ENCODE measurements at places on chromosomes 3 and 15.

DNA sequence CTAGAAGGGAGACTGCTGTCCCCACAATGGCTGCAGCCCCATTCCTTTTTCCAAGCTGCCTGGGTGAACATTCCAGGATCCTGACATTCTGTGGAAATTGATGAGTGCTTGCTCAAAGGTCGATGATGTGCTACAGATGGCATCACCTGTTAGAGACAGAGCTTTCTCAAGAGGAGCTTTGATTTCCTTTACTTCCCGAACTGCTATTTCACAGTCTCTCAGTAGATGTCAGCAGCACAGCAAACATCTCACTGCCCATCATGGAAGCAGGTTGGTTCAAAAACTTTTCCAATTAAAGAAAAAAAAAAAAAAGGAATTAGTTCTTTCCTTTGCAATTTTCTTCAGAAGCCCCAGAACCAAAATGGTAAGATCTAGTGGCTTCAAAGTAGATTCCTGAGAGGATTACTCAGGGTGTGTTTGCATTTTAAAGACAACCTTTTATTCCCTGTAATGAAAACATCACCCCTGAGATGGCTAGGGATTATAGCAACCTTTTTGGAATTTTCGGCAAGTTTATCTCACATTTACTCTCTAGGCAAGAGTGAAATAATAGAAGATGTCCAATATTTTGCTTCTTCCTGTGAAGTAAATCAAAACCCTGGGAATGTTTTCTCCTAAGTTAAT lies 44.8 kb downstream of the POLR2M start:
- peak; percentile 34 for DNase-seq

- peak; percentile 85 for DNase-seq
Measured at GRCh38 chr3:126540342-126540849, 16.4 kb downstream of the CHST13 start.

GRCh38 chr15:74252721-74253120 lies 16.6 kb downstream of the CCDC33 start:
- DNase-seq = no peak

DNA sequence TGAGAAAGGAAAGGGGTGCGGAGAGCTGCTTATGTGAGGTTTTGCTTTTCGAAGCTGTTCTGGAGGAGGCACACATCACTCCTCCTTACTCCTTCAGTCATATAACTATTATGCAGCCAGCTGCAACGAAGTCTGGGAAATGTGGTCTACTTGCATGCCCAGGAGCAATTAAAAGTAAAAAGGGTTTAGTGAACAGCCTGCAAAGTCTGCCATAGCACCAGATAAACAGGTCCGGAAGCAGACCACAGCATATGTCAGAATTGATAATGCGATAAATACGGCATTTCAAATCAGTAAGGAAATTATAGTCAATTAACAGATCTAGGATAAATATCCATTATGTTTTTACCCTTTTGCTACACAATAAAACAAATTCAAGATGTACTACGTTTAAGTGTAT lies 99.5 kb downstream of the POLR2M start:
- no peak for DNase-seq

GRCh38 chr3:42635111-42635510 lies 18.4 kb upstream of the ZBTB47 start:
- DNase-seq = peak; percentile 82

DNA sequence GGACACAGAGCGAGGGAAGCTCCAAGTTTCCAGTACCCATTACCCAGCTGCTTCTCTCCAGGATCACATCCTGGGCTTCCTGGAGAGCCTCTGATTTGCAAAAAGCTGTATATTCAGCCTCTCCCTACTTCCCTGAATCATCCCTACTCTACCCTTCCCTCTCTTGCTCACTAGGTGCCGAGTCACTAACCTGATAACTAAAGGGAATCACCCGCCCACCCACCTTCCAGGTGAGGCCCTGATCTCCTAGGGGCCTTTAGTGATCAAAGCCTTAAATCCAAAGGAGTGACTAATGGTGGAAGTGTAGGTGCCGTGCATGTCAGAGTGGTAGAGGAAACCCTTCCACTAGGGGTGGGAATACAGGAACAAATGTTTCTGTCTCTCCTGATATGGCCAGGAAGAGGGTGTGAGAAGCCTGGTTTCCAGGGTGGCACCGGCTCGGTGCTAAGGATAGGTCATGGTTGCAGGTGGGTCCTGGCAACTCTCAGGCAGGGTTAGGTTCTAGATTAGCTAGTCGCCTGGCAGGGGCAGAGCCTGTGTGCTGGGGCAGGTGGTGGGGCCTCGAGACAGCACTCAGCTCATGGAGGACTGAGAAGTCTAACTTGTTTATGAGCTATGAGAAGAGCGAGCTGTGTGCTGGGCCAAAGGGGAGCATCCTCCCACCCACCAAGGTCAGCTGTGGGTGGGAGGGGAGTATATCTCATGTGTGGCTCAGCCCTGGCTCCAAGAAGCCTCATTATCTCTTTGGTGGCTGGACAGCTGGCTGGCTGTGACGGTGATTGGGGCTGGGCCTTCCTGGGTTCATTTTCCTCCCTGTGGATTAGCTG lies 10.1 kb downstream of the SEMA7A start:
- DNase-seq = no peak

- DNase-seq = no peak
Measured at GRCh38 chr3:69698728-69699127, 40.5 kb upstream of the MITF start.

- no peak for DNase-seq
Measured at GRCh38 chr3:178761024-178761423, 224.8 kb downstream of the KCNMB2 start.

- DNase-seq = peak; percentile 86
Measured at GRCh38 chr3:198071602-198072287, 111.7 kb downstream of the LMLN start.

DNA sequence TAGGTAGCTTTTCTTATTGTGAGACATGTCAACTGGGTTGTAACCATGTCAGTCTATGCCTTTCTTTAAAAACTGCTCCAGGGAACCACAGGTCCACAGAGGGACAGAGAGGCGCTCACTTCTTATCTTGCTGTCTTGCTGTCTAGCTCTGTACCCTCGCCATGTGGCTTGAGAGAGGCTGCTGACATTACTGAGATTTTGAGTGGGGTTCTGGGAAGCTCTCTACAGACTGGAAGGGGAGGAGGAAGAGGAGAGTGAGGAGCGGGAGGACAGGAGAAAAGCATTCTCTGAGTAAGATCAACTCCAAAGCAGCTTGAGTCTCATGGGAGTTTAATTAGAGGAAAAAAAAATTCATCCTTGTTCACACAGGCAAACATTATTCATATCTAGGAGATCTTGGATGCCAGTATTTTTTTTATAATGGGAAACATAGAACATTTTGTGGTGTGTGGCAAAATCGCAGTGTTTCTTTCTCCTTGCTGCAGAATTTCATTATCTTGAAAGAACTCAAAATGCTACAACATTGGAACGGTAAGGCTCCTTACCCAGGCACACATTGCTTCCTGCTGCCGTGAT lies 1037.0 kb upstream of the NR2F2 start:
- DNase-seq = no peak

GRCh38 chr3:9944271-9944670 lies 7.9 kb downstream of the PRRT3 start:
- no peak for DNase-seq

DNA sequence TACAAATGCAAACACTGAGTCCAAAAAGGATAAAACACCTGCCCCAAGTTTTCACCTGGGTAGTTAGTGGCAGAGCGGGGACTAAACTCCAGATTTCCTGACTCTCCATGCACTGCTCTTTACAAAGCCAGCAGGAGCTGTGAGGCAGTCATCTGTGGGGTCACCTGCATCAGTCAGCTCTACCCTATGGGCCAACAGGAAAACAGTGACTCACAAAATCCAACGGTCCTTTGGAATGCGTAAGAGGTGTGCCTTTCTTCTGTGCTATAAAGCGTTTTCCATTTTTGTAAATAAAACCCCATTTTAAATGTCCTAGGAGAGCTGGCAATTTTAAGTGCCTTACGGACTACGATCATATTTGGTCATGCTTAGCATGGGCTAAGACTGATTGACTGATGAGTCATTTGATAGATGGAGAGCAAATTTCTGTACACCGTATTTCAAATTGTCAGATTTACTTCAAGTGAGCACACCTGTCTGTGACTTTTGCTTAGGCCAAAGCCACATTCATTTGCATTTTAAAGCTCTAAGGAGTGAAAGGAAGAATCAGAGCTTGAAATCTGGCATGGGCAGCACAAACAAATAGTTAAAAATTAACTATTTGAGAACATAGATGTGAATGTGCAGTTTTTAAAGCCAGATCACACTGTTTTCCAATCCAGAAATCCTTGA lies 4.4 kb upstream of the COL8A1 start:
- no peak for DNase-seq

GRCh38 chr15:89967881-89968280 lies 33.2 kb upstream of the ZNF710 start:
- DNase-seq = no peak

DNA sequence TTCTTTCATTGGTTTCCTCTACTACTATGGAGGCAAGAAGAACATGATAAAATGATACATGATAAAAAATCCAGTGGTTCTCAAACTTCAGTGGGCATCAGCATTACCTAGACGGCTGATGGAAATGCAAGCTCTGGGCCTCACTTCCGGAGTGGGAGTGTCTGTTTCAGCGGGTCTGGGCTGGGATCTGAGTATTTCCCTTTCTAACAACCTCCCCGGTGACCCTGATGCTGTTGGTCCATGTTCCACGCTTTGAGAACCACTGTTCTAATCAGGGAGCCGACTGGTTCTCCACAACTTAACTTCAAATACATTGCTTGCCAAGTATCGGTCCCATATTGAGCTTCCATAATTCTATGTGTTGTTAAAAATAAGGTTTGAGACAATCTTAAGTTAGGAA lies 712.3 kb upstream of the LMCD1 start:
- no peak for DNase-seq

DNA sequence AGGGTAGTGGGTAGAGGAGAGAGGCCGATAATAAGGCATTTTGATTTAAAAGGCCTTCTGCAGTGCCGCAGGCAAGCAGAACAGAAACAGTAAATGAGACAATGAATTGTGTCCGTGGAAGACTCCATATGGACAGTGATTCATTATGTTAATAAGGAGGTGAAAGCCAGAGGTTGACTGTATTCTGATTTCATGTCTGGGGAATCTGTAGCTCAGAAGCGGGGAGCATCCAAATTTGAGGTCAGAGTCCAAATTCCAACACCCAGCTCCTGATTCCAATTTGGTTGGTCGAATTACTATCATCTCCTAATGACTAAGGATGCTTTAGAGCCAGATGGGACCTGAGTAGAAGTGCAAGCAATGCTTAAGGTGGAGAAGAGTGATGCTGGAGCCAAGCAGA lies 1.0 kb upstream of the TBC1D21 start:
- DNase-seq = no peak

Measured in suppressor macrophage treated with lipopolysaccharide for 1 hour (primary cell).